ENCODE measurements at places on chromosomes 6 and 20.

GRCh38 chr20:11777387-11778205 is 140.1 kb upstream of the BTBD3 start:
- no peak for DNase-seq

GRCh38 chr20:23823111-23823510 is 3.4 kb downstream of the CST2 start:
- DNase-seq, result no peak

GRCh38 chr20:64261138-64261537 is 5.6 kb downstream of the PCMTD2 start:
- DNase-seq, result no peak

DNA sequence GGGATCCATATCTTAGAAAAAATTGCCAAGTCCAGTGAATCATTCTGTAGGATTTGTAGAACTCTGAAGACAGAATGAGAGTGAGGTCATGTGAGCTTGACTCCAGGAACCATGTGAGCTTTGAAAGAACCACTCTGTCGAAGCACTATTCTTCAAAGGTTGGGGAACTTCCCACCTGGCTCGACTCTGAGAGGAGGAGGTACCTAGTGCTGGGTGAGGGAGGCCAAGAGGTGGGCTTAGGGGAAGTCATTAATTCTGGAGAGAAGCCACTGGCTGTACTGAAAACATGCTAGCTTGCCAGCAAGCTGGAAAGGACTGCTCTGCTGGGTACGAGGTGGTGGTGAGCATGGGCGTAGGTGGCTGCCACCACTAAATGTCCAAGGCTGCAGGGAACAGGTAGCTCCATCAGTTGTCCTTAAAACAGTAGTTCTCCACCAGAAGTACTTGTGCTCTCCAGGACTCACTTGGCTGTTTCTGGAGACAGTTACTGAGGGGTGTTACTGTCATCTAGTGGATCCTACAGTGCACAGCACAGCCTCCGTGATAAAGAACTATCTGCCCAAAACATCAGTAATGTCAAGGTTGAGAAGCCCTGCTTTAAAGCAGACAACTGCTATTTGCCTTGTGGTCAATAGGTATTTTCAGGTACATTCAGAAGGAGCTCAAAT is 34.7 kb upstream of the SYNJ2 start:
- DNase-seq, result no peak

- no peak for DNase-seq
These were observed 52.0 kb upstream of the MTHFD1L start for GRCh38 chr6:150813319-150813992.

- no peak for DNase-seq
These were observed 30.6 kb upstream of the ZBTB24 start for GRCh38 chr6:109513571-109514071.

DNA sequence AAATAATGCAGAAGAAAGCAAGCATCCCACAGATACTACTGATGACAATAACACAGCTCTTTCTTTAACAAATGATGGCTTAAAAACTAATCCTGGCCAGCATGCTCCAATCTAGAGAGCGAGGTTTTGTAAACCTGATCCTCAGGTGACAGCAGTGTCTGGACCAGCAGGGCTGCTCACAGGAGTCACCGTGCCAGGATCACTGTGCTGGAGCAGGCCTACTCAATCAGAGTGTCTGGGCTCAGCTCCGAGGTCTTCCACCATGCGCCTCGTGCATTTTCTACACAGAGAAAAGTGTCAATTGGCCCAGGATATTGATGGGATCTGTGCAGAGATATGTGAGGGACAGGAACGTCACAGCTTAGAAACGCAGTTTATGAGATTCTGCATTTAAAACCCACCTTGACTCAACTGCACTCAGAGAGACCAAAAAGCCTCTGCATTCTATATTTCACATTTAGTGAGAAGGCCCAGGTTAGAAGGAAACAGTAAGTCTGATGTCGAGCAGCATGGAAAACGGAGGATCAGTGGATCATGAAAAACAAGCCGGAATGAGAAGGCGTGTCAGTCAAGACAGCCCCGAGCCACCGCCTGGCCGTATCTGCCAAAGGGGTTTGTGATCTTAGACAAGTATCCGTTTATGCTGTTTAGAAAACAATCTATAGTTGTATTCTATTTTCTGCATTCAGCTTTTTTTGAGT is 7.8 kb downstream of the RAMACL start:
- DNase-seq, result no peak
